Mesenteric fat pad (tissue), 1 donor: ENCODE measurements at places on chromosomes 6 and 20. TPM values are rescaled to one million over a fixed set of nuclear protein-coding genes. Genes with fewer than 3 reads are reported as not detected.

DNA sequence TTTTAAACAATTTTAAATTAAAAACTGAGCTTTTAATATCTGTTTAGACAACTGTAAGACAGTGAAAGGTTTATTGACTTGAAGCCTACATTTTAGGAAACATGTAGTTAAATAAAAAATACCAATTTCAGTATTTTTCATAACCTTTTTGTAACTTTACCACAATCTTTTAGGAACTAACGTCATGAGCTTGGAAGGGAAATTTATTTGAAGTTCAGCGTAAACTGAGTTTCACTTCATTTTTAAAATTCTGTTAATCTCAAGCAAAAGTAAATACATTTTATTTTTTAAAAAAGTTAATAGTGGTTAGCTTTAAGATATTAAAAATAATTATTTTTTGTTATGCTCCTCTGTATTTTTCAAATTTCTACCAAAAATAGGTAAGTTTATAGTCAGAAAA, 5.5 kb downstream of the CST7 start:
- no peak for DNase-seq

- peak; percentile 88 for DNase-seq
Measured at GRCh38 chr6:170052991-170053821, 237.7 kb downstream of the DLL1 start.

DNA sequence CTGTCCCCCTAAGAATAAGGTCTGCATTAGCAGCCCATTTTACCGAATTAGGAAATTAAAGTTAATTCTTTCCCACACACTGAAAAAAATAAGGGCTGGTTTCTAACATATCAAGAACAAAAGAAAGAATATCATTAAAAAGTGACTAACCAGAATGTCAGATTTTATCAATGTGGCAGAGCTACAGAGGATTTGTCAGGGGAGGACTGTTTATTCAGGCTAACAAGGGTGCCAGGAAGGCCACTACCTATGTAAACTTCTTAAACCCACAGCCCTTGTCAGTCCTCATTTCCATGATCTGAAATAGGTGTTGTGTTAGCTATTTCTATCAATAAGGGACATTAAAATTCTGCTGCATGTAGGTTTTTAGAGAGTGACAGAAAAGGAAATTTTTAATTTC, 76.4 kb downstream of the BACH2 start:
- no peak for DNase-seq

GRCh38 chr6:51004380-51004779, 185.7 kb downstream of the TFAP2B start:
- no peak for DNase-seq

- DNase-seq, result no peak
Measured at GRCh38 chr6:111406200-111406721, 76.8 kb downstream of the REV3L start.

DNA sequence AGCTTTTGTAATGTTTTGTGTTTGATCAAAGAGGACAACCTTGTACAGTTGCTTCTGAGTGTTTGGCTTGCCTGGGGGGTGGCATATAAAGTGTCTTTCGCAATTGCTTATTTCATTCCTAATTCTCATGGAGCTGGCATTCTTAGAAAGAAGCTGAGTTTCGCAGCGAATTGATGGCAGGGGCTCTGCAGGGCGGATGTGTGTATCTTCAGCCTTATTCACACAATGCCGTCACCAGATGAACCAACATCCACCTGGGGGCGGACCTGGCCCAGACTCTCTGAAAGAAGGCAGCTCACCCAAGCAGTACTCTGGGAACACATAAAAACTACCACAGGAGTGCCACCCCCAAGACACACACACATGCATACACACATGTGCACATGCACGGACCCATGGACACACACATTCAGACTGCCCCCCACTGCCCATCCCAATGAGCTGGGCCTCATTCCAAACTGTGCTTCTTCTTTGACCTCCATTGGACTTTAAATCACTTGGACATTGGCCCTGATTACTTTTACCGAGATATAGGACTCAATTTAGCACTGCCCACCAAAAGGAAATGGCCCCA, 55.4 kb upstream of the FOXQ1 start:
- no peak for DNase-seq

DNA sequence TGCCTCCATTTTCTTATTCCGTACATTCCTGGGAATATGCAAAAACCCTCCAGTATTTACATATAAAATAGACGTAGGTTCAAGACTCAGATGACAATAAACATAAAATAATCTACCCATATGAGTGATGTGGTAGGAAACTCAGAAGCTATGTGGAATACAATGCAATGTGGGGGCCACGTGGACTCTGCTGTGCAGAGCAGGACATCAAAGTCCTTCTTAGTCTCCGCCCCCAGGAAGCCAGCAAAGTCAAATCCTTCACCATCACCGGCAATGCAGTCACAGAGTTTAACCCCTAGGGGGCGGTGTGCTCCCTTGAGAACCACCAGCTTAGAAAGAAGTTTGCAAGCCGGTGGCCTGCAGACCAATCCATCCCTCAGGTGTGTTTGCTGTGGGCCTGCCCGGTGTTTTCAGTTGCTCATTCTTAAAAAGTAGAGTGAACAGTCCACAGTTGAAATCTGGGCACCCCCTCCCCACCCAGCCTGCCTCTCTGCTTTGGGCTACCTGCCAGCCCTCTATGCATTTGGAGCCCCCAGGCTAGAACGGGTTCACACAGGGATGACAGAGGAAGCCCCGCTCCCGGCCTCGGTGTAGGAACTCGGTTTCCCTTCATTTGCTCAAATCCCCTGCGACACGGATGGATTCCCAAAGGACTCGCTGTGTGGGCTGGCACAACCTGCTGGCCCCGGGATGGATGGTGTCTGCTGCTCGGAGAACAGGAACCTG, 59.9 kb downstream of the SULF2 start:
- no peak for DNase-seq

- no peak for DNase-seq
Measured at GRCh38 chr6:32081168-32081990, 27.8 kb downstream of the TNXB start.

DNA sequence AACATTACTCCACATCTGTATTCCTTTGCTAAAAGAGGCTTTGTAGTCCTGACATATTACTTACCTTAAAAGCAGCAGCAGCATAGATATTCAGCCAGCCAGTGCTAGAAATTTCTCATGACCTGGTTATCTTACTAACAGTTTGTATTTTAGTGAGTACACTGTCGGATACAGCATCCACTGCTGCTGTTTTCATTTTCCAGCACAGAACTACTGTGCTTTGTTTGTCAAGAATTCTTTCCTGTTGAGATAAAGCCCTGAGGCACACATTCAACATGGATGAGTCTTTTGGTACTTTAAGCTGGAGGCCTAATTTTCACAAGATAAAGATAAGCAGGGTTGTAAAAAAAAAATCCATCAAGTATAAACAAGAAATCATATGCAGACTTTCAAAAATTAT, 311.2 kb upstream of the OPRM1 start:
- no peak for DNase-seq

GRCh38 chr20:61045876-61046585, 206.0 kb upstream of the CDH4 start:
- DNase-seq, result peak; percentile 97

DNA sequence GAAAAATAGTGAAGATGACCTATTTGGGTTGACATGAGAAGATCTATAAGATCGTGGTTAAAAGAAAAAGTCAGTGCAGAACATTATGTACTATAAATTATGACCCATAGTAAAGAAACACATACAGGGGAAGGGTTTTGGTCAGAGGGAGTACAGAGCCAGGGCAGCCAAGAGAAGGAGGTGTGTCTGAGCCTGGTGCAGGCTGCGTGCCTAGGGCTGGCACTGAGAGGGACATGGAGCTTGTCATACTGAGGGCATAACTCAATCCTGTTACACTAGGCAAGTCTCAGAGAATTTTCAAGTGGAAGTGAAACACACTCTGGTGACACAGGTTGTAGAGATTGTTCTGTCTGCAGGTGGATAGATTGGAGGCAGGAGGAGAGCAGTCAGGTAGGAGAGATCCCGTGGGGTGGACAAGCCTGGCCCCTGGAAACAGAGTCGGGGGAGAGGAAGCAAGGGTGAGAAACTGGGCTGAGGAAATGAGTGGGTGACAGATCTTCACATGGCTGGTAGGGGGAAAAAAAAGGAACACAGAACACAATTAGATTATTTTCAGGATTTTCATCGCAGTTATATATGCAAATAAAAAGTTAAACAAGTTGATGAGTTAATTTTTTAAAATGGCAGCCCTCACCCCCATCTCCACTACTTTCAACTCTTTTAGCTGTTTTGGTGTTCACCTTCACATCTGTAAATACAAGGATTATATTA, 18.5 kb upstream of the RNF39 start:
- no peak for DNase-seq

DNA sequence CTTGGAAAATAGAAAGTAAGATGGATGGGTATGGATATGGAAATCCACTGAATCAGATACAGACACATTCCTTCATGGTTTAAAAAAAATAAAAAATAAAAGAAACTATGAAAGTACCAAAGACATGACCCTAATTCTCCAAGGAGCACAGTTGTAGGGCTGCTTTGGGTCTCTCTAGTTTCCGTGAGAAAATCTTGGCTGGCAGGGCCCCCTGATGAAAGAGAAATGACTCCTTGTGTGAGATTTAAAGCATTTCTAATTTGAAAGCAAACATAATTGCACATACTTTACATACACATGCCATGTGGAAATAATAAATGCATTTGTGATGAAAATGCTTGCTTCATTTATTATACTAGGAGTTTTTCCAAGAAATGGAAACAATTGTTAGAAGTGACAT, 593.9 kb upstream of the BTBD3 start:
- DNase-seq, result no peak

- no peak for DNase-seq
Measured at GRCh38 chr20:41278936-41279335, 38.6 kb downstream of the ZHX3 start.

GRCh38 chr6:131638013-131638412, 911 bp downstream of the ENPP3 start:
- no peak for DNase-seq

DNA sequence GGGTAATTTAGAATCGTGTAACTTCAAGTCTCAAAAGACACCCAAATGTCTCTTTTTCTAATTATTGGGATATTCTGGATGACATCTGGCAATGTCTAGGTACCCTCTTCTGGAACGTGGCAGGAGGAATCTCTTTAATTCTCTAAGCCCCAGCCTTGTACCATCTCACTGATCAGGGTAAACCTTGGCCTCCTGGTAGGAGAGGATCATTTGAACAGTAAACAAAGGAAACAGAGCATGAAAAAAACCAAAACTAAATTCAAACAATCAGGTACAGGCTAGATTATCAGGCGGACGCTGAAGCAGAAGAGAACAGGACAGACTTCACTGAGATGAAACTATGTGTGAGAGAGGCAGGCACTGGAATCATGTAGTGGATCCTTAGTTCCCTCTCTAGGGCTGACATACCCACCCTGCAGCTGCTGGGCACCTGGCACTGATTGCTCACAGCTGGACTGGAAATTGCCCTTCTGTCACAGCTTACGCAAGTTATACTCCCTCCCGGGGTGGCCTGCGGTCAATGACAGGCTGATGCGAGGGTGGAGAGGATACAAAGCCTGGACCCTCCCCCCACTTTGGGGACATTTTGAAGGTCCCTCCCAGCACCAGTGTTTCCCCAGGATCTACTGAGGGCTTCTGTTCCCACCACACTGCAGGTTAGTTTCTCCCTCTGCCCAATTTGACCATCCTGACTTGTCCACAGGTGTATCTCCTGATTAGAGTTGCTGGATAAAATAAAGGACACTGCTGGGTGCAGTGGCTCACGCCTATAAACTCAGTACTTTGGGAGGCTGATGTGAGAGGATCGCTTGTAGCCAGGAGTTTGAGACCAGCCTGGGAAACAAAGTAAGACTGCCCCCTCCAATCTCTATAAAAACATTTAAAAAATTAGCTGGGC, 20.6 kb upstream of the ZBTB24 start:
- no peak for DNase-seq

DNA sequence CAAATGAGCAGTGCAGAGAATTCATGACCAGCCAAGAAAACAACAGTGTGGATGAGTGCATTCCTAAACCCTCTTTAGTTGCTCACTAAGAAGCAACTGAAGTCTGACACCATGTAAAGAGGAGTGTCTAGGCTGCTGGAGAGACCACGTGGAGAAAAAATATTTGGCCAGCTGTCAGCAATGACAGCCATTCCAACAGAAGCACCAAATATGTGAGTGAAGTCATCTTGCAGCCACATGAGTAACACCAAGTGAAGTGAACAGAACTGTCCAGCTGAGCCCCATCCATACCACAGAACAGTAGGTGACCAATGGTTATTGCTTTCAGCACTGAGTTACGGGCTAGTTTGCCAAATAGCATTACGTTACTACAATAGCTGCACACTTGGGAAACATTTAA, 89.4 kb downstream of the TBXT start:
- no peak for DNase-seq

GRCh38 chr20:44491635-44492395, 16.1 kb downstream of the TTPAL start:
- no peak for DNase-seq

- no peak for DNase-seq
Measured at GRCh38 chr6:151723152-151723551, 84.3 kb upstream of the ESR1 start.

GRCh38 chr20:18533491-18533890, 25.8 kb downstream of the SEC23B start:
- DNase-seq, result no peak

GRCh38 chr6:35415065-35415891, 36.9 kb upstream of the FANCE start:
- DNase-seq, result no peak

DNA sequence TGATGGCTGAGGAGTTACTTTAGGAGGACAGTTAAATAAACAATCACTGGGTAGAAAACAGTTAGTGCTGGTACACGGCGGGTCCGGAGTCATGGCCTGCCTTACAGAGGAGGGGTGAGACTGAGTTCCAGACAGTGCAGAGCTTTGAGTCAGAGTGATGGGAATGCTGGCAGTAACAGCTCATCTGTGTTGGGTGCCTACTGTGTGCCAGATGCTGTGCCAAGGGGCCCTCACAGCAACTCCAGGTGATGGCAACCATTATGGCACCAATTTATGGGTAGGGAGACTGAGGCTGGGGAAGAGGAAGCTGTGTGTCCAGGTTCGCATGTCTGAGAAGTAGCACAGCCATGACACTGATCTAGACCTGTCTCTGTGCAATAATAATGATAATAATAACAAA, 132.6 kb downstream of the CEBPB start:
- peak; percentile 33 for DNase-seq

DNA sequence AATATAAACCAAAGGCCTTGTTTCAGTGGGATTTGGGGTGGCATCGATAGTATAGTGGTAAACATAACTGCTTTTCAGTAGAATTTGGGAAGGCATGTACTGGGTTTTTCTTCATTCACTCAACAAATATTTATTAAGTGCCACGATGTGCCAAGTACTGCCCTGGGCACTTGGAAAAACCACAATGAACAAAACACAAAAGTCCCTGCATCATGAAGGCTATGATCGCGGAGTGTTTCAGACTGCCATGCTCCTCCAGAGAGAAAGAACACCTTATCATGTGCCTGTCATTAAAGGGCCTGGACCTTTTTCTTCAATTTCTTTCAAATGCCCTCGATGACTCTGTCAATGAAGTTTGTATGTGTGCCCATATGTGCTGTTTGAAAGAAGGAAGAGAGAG, 59.2 kb upstream of the CEP85L start:
- DNase-seq, result no peak

- no peak for DNase-seq
Measured at GRCh38 chr6:163416557-163417253, 2.2 kb downstream of the QKI start.

Gene FANCE
- total RNA-seq, result 1.9 TPM

Gene CDH4
- total RNA-seq, result not detected

Gene NMBR
- not detected for total RNA-seq

Gene KHDC1L
- total RNA-seq, result not detected

Gene POFUT1
- 40.9 TPM for total RNA-seq

Gene MCM9
- total RNA-seq, result 9.4 TPM

Gene TP53INP2
- total RNA-seq, result 16.8 TPM

Gene MMP24
- total RNA-seq, result 0.35 TPM

Gene FRK
- 0.80 TPM for total RNA-seq

Gene BMP6
- 12.7 TPM for total RNA-seq

Gene SLC22A3
- 8.6 TPM for total RNA-seq
